ENCODE measurements at places on chromosomes 2 and 18.
A peak's percentile ranks its signal among the peaks of the same experiment; 100 is the strongest.

- DNase-seq = peak; percentile 49
These were observed 72.7 kb downstream of the MARCHF4 start for GRCh38 chr2:216299588-216299987.

DNA sequence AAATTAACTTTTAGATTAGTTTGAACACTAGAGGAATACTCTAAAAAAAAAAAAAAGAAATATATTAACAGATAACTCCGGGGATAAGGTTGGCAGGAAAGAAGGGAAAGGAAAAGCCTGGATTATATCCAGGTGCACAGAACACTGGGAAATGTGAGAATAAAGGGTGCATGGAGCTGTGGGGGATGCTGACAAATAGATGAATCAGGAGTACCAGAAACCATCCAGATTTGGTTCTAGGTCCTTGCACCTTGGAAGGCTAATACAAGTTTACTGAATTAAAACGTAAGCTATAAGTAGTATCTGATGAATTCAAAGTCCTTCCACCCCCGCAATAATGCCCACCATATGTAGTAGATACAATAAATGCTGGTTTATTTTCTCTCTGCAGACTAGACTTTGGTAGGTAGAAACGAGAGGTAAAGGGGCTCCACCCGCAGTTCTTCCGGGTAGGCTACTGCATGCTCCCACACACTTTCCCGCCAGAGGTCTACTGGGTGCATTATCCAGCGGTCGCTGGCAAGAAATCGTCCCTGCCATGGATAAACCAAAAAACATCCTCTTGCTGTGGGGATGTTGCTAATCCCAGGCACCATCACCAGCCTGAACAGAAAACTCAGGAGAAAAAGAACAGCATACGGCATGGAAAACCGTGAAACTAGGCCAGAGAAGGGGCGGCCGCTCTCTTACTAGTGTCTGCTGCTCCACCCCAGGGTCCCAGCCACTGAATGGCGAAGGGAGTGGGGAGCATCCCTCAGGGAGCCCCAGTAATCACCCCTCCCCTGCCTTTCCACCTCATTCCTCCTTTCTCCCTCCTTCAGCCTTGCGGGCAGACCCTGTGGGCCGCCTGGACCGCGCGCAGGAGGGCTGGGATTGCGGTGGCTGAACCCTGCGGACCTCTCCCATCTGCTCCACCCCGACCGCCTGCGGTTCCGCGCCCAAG, 1.5 kb downstream of the CNRIP1 start:
- no peak for DNase-seq

DNA sequence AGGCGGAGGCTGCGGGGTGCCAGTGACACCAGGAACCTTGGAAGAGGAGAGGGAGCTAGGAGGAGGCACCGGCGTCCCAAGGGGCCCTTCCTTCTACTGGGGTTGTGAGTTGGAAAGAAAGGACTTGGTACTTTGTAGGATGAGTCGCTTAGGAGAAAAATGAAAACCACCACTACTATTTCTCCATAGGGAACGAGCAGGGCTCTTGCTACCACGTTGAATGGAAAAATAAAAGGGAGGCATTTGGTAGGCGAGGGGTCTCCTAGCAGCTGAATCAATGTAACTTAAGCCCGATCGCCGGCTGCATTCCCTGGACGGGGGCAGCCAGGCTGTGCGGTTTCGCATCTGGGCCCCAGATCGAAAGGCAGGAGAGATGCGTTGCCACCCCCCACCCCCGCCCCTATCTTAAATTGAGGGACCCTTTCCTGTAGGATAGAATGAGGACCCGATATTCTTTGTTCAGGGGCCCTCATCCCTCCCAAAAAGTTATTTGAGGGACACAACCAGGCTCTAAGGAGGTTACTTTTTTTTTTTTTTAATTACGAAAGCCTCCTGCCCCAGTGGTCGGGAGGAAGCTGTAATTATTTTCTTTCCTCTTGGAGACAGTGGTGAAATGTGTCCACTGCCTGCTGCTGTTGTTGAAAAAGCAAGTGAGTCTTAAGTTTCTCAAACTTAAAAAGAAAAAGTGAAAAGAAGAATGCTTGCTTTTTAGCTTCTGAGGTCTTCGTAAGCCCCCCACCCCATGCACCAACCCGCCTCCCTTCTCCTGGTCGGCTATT, 1.3 kb downstream of the IGFBP2 start:
- DNase-seq = peak; percentile 59

DNA sequence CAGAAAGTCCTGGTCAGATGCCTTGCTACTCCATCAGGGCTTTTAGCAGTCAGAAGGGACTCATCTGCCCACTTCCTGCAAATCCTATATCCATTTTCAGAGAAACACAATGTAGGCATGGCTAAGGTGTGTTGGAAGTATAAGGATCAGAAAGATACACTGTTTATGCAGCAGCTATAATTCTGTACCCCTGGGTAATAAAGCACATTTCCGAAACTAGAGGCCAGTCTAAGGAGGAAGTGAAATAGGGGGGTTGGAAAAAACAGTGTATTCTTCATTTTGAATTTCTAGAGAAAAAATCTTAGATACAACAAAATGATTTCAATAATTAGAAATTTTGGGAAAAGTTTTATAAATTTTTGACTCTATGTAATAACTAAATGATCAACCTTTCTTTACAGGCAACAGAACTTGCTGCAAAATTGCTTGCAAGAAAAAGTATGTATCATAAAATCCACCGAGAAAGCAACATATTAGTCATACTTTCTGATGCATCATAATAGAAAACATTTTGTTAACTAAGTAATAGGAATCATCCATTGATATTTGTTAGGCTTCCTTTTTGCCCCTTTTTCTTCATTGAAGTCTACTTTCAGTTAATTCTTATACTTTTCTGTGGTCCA, 47.4 kb downstream of the FSIP2 start:
- DNase-seq = no peak
